Stimulated activated CD8-positive, alpha-beta memory T cell treated with anti-CD3 and anti-CD28 coated beads, Interleukin-4, amount 100 ng/mL, for 1 hour (primary cell): ENCODE measurements at places on chromosomes 3 and 15.

DNA sequence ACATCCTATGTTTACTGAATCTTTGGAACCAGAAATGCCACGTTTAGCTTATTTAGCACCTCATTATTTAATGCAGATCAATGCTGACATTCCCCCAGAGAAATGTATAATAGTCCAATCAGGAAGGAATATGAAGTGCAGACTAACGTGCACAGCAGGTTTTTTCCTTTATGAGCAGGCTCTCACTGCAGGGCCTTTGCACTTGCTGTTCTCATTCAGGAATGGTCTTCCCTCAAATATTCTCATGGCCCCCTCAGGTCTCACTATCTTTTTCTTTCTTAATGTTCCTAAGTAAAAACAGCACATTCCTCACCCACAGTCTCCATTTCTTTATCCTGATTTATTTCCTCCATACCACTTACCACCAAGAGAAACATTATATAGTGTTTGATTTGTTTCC is 174.6 kb downstream of the FOXP1 start:
- no peak for DNase-seq

- no peak for DNase-seq
Observed at GRCh38 chr15:33115191-33115861, 79.2 kb downstream of the FMN1 start.

- DNase-seq = no peak
Observed at GRCh38 chr3:123295901-123296250, 94.1 kb downstream of the SEC22A start.

- DNase-seq = no peak
Observed at GRCh38 chr15:59245559-59245958, 38.9 kb downstream of the LDHAL6B start.

GRCh38 chr15:68479406-68479805 is 47.4 kb upstream of the ITGA11 start:
- DNase-seq = no peak

DNA sequence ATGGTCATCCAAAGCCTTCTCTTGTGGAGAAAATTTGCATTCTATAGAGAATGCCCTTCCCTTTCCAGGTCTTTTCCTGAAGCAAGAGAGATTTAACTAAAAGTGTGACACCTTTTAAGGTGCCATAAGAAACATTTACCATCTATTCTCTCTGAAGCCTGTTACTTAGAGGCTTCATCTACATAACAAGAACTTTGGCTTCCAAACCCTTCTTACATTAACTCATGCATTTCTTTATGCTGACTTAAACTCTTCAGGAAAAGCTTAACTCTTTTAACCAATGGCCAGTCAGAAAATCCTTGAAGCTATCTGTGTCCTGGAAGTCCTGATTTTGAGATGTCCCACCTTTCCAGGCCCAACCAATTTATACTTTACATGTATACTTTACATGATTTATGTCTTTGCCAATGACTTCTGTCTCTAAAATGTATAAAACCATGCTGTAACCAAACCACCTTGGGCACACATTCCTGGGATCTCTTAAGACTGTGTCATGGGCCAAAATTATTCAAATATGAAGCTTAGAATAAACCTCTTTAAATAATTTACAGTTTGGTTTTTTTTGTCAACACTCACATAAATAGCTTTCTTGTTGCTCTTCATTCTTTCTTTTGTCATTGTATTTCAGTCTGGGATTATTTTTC is 472.6 kb upstream of the NECTIN3 start:
- DNase-seq = no peak

DNA sequence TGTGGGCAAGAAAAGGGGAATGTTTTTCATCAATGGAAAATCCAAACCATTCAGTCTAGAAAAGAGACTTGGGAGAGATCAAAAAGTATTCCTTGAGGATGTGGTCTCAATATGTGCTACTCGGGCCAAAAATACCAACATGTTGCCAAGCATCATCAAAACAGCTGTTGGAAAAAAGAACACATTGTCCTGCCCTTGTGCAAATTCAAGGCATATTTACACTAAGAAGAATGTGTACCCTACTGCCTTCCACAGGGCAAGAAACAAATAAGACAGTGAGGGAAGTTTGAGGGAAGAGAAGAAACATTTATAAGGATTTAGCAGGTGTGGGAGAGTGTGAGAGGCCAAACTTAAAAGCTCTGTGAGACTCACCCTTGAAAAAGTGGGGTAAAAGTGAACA is 252.1 kb downstream of the NTRK3 start:
- no peak for DNase-seq
